ENCODE measurements at places on chromosomes 16 and 17. TPM values are rescaled to one million over a fixed set of nuclear protein-coding genes. Genes with fewer than 3 reads are reported as not detected.

Gene NOTUM
- polyA plus RNA-seq, result 0.05 TPM

Gene CA7
- not detected for polyA plus RNA-seq

Gene KRT33A
- not detected for polyA plus RNA-seq

Gene TBX4
- 0.05 TPM for polyA plus RNA-seq

Gene SMIM5
- 0.14 TPM for polyA plus RNA-seq

Gene OTOP3
- polyA plus RNA-seq, result not detected

Gene PRCD
- 0.32 TPM for polyA plus RNA-seq

Gene CDH16
- polyA plus RNA-seq, result not detected

Gene COX10
- polyA plus RNA-seq, result 12.2 TPM

Gene PPP1R27
- 0.20 TPM for polyA plus RNA-seq

Gene RMI2
- polyA plus RNA-seq, result 5.6 TPM

Gene TBX21
- not detected for polyA plus RNA-seq

Gene PDE6G
- 1.3 TPM for polyA plus RNA-seq

Gene ITGAE
- 57.8 TPM for polyA plus RNA-seq

Gene MT1F
- polyA plus RNA-seq, result 0.56 TPM

Measured in IMR-90 (cell line).